ENCODE measurements at places on chromosomes 13 and 19.

DNA sequence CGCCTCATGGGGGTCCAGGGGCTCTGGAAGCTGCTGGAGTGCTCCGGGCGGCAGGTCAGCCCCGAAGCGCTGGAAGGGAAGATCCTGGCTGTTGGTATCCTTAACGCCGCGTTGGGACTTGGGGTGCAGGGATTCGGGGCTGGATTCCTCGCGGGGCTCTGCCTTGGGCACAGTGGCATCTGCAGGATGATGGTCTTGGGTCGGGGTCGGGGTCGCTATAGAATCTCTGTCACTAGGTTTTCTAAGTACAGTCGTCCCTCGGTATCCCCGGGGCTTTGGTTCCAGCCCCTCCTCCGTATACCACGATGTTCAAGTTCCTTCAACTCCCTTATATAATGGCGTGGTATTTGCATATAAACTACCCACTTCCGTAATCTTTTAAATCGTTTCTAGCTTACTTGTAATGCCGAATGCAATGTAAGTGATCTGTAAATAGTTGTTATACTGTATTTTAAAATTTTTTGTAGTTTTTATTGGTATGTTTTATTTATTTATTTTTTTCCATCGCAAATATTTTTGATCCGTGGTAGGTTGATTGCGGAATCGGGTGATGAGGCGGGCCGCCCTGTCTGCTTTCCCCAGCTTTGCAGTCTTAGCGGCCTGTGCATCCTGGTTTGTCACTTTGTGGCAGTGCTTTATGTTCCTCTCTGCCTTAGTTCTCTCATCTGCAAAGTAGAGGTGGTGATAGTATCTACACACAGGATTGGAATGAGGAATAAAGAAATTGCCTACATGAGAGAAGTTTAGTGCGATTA lies 606 bp downstream of the ERCC5 start:
- DNase-seq = peak; percentile 74

DNA sequence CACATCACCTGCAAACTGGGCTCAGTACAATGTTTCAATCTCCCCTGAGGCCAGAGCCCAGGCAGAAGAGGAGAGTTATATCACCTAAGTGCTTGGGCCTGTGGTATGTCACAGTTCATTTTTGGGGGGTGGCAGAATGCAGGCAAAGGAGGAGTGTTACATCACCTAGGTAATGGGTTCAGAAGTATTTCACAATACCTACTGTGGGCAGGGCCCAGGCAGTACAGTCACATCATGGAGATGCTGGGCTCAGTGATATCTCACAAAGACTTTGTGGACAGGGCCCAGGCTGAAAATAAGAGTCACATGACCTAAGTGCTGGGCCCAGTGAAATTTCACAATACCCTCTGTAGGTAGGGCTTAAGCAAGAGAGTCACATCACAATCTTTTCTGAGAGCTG lies 12.7 kb upstream of the ZNF728 start:
- no peak for DNase-seq

DNA sequence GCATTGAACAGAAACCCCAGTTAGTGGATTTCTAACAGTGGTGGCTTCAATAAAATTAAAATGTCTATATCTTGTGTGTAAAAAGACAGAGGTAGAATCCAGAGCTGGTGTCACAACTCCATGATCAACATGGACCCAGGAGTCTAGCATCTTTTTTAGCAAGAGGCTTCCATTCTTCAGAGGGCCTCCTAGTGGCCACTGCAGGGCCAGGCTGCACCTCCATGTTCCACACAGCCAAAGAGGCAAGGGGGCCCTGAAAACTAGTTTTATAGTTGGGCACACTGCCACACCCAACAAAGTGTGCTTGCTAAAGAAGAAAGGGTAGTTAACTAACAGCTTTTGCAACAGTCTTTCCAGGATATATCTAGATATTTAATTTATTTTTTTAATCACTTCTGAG lies 12.9 kb downstream of the N4BP2L1 start:
- peak; percentile 54 for DNase-seq

GRCh38 chr19:35120898-35121297 lies 5.3 kb downstream of the FXYD3 start:
- DNase-seq = no peak

- no peak for DNase-seq
Measured at GRCh38 chr13:83298617-83299016, 583.7 kb downstream of the SLITRK1 start.

DNA sequence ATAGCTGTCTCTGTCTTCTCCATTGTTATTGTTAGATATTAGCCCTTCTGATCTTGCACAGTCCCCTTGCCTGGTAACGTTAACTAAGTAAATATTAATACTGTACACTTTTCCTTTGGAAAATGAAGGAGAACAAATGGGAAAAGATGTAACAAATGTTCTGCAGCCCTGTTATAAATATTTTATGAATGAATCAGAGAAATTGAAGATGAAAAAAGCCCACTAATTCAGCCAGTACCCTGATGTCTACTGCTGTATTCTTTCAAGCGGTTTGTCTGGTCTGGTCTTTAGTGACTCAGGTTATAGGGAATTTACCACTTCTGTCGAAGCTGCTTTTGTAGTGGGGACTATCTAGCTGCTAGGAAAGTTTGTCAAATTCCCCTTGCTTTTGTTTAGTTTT lies 121.0 kb downstream of the COG6 start:
- no peak for DNase-seq

GRCh38 chr19:19137556-19138108 lies 646 bp downstream of the TMEM161A start:
- DNase-seq = no peak

- DNase-seq = no peak
Measured at GRCh38 chr13:96848286-96848685, 146.0 kb downstream of the OXGR1 start.

DNA sequence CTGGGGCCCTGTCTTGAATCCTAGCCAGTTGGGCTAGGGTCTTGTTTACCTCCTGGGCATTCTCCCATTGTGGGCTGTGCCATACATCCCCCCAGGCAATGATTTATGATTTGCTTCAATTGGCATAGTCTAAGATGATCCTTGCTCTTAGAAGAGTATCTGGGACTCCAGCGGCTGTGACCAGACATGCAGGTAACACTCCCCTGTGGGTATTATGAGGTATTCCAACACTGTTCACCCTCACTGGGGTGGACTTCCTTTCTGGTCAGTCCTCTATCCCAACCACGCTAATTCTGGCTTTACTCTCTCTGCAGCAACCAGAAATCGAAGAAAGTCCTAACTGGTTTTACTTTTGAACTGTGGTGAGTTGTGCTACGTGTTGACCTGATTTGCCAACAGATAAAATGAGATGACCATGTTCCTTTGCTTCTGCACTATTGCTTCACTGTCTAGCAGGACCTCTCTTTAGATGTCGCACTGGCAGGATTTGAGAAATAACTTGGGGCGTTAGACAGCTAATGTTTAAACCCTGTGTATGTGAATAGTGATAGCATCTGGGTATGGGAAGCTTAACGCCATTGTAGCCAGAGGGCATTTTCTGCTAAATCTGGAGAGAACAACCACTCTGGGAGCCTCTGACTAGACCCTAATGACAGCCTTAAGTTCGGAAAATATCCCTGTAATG lies 6.7 kb upstream of the LRCH1 start:
- DNase-seq = no peak

DNA sequence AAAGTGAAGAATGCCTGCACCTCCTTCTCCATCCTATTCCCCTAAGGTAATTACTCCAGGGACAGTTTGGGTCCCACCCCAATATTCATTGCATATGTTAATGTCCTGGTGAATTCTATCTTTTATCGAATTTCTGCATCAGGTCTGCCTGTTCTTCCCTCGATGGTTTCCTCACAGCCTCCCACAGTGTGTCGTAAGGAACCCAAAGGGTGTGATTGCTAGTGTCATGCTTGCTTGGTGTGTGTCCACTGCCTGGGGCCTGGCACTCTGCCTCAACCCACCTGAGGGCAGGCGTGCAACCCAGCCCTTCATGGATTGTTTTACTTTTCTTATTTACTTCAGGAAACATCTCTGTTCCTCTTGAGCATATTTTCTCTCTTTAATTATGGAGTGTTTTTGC lies 60.2 kb upstream of the CYSLTR2 start:
- DNase-seq = no peak

GRCh38 chr19:7636317-7636690 lies 606 bp upstream of the STXBP2 start:
- no peak for DNase-seq

- no peak for DNase-seq
Measured at GRCh38 chr13:101512650-101513049, 60.2 kb downstream of the ITGBL1 start.

DNA sequence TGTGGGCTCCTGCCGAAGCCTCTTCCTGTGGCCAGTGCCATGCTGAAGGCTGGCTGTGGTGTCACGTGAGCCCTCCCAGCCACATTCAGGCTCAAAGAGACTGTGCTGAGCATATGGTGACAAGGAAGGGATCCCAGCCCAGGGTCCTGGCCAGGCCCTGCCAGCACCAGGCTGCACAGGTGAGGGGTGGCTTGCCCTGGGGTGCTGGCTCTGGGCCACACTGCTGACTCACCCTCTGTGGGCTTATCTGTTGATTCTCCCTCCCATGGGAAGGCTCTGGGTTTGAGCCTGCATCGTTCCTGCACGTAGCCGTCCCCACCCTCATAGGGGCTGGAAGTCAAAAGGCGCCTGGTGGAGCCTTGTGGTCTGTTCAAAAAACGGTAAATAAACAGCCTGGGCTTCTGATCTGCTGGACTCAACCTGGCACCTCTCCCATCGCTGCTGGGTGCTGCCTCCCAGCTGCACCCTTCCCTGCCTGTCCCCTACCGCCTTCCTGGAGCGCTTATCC lies 31.1 kb downstream of the DNM2 start:
- no peak for DNase-seq

GRCh38 chr13:114121496-114122126 lies 10.8 kb downstream of the RASA3 start:
- no peak for DNase-seq

- DNase-seq = no peak
Measured at GRCh38 chr13:74623761-74624160, 489.6 kb upstream of the KLF12 start.

- DNase-seq = no peak
Measured at GRCh38 chr13:81211713-81212112, 870.8 kb upstream of the SPRY2 start.

DNA sequence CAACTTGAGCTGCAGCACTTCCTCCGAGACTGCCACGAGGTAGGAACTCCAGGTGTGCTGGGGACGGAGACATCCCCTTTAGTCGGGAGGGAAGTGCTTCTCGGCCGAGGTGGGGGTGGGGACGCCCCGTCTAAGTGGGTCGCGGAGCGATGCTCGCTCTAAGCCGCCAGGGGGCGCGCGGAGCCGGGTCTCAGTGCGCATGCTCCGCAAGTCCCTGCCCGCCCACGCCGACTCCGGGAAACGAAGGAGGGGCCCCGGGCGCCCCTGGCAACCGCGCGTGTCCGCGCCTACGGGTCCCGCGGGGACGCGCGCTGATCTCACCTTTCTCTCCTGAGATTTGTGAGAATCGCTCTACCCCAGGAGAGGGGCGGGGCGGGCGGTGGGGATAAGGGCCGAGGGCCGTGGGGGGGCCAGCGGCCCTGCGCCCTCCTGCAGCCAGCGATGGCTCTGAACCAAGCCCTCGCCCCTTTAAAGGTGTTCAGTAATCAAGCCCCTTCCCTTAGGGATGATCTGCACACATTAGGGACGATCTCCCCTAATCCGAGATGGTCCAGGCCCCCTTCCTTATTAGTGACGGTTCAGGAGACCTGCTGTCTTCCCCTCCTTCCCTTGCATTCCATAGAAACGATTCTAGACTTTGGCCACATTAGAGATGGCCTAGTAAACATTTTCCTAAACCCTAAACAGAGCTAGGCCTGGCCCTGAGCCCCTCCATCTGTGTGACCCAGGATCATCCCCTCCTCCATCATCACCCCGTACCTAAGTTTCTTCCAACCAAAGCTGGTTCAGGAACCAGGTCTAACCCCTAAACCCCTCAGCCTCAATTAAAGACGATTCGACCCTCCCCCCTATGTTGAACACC lies 47.3 kb upstream of the SHKBP1 start:
- peak; percentile 92 for DNase-seq

- no peak for DNase-seq
Measured at GRCh38 chr13:42883771-42884467, 102.5 kb downstream of the FAM216B start.

DNA sequence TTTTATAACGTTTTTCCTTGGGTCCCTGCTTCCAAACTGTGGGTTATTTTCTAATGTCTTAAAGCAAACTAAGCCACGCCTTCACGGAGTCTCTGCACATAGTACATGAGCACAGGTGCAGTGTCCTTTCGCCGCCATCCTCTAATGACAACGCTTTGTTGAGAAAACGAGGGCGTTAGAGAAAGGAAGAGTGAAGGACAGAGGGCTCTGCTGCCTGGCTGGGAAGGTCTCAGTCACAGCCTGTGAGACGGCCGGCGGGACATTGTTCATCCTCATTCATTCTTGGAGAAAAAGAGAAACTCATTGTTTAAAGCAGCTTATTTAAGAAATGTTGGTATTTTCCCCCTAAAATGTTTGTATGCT lies 9.5 kb downstream of the IL17D start:
- no peak for DNase-seq

GRCh38 chr13:111661052-111661451 lies 340.6 kb downstream of the TEX29 start:
- no peak for DNase-seq

GRCh38 chr19:16193466-16193865 lies 4.2 kb upstream of the AP1M1 start:
- DNase-seq = no peak

- no peak for DNase-seq
Measured at GRCh38 chr19:58367698-58368454, 5.3 kb upstream of the ZNF497 start.

GRCh38 chr13:31433207-31433606 lies 233.4 kb downstream of the B3GLCT start:
- DNase-seq = no peak

DNA sequence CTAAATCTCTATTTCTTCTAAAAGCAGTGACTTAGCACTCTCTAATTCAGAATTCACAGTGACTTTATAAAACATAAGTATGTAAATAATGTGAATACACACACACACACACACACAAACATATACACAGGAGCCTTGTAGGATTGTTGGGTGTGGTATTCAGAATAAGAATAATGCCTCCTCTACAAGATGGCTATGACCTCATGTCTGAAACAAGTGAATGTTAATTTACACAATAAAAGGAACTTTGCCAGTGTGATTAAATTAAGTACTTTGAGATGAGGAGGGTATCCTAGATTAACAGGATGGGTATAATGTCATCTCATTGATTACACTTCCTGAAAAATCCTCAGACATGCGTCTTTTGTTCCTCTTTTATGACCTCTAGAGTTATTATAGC lies 234.6 kb downstream of the SLITRK6 start:
- no peak for DNase-seq

- DNase-seq = no peak
Measured at GRCh38 chr19:16161840-16162239, 11.5 kb downstream of the CIB3 start.

- no peak for DNase-seq
Measured at GRCh38 chr13:54592201-54592600, 1563.6 kb downstream of the OLFM4 start.
